ENCODE measurements at places on chromosomes 5 and 9.

DNA sequence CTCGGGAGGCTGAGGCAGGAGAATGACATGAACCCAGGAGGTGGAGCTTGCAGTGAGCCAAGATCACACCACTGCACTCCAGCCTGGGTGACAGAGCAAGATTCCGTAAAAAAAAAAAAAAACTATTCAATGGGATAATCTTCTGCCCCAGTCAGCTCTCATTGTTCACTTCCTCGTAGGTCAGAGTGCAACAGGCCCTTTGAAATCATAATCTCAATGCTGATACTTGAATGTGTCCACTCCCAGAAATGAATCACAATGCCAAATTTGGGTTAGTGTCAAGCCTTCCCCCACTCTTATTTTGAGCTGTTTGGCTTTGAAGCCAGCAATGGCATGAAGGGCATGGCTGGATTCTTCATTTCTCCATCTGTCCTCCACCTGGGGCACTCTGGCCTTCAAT is 610.3 kb upstream of the KLF4 start:
- no peak for DNase-seq

- DNase-seq: no peak
Observed at GRCh38 chr5:148290271-148291195, 21.7 kb upstream of the SPINK7 start.

- no peak for DNase-seq
Observed at GRCh38 chr9:35910613-35911359, 1.5 kb downstream of the SPAAR start.

DNA sequence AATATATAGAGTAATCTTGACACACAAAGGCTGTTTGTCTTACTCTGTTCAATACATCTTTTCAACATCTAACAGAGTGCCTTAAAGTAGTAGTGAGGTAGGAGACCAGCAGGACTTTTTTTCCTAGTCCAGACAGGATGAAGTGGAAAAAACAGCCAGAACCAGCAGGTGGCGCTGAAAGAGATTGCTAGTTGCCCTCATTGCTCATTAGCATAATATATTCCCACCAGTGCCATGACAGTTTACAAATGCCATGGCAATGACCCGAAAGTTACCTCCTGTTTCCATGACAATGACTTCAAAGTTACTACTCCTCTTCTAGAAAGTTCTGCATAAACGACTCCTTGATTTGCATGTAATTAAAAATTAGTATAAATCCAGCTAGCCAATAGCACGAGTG is 387.4 kb downstream of the ACTL7B start:
- DNase-seq: no peak

GRCh38 chr5:75281716-75282465 is 45.2 kb upstream of the ANKRD31 start:
- no peak for DNase-seq

- no peak for DNase-seq
Observed at GRCh38 chr5:42302186-42302585, 121.1 kb upstream of the GHR start.

DNA sequence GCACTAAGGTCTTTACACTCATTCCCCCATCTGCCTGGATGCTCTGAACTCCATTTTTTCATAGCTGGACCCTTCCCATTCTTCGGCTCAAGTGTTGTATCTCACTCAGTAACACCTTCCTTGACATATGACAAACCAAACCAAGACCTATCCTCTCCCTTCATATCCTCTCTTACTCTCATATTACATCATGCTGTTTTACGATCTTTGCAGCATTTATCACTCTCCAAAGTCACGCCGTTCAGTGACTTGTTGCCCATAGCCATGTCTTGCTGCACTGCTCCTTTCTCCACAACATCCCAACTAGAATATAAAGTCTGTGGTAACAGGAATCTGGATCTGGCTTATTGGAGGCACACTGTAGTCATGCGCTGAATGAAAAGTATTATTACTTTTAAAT is 923.6 kb upstream of the DMAC1 start:
- DNase-seq: no peak

DNA sequence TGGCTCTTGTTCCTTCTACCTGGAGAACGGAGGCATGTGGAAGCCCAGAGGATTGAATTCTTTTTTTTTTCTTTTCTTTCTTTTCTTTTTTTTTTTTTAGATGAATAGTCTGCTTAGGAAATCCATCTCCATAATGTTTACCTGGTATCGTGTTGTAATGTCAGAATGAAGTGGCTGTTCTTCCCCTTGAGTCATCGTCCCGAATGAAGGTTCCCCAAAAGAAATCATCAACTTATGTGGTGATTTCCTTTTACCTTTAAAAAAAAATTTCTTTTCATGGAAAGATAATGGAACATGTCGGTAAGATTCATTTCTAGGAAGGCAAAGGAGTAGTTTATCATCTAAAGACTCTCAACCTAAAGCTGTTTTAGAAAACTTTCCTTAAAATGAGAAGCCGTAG is 59.7 kb downstream of the DOCK8 start:
- no peak for DNase-seq

- no peak for DNase-seq
Observed at GRCh38 chr5:10542055-10542550, 21.8 kb upstream of the ANKRD33B start.

GRCh38 chr5:25056836-25057235 is 412.1 kb upstream of the CDH10 start:
- no peak for DNase-seq

DNA sequence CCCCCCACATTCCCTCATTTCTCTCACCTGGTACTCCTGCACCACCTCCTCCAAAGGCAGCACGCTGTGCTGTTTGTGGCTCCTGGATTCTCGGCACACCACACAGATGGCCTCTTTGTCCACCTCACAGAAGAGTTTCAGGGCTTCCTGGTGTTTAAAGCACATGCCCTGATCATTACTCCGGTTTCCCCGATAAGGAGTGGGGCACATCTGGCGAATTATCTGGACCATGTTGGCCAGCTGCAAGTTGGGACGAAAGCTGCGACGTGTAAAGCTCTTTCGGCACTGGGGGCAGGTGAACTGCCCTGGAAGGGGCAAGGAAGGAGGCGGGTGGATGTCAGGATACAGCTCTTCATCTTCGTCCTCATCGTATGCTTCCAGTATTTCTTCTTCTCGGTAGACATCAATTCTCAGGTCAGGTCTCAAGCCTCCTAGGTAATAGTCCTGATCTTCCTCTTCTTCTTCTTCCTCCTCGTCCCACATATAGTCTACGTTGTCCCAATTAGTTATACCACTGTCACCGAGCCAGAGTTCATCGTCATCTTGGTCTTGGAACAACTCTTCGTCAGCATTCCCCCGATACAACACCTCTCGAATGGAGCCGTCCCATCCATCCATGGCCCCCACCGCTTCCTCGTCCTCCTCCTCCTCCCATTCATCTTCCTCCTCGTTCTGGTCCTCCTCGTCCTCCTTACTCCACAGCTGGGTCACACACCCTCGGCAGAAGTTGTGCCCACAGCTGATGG is 796 bp downstream of the TRIM52 start:
- DNase-seq: no peak

GRCh38 chr9:90365666-90366065 is 277.0 kb downstream of the DIRAS2 start:
- no peak for DNase-seq

DNA sequence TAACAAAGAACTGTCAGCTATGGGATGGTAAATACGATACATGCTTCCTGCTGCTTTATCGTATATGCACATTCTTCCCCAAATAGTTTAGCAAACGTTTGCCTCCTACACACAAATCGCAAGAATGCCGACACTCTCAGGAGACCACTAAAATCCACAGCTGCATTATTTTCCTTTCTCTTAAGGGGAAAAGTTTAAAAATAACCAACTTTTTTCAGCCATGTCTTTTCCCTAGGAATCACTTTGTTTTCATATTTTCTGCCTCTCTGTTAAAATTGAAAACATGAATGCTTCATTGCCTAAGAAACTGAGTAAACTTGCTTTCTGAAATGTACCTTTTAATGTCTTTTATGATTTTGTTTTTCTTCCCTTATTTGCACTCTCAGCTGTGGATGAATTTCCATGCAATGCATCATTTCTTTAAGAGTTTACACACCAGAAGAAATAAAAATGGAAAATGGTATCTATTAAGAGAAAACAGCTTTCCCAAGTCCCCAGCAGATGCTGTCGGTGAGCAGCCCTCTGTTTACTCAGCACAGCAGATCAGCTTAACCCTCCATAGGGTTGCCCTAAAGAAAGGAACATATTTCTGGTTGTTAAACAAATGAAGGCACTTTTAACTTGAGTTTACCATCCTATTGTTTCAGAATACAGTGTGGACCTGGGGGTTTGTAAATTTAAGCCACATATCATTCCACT is 66.2 kb downstream of the IZUMO3 start:
- DNase-seq: no peak

- no peak for DNase-seq
Observed at GRCh38 chr9:115855458-115856133, 298.0 kb upstream of the PAPPA start.

DNA sequence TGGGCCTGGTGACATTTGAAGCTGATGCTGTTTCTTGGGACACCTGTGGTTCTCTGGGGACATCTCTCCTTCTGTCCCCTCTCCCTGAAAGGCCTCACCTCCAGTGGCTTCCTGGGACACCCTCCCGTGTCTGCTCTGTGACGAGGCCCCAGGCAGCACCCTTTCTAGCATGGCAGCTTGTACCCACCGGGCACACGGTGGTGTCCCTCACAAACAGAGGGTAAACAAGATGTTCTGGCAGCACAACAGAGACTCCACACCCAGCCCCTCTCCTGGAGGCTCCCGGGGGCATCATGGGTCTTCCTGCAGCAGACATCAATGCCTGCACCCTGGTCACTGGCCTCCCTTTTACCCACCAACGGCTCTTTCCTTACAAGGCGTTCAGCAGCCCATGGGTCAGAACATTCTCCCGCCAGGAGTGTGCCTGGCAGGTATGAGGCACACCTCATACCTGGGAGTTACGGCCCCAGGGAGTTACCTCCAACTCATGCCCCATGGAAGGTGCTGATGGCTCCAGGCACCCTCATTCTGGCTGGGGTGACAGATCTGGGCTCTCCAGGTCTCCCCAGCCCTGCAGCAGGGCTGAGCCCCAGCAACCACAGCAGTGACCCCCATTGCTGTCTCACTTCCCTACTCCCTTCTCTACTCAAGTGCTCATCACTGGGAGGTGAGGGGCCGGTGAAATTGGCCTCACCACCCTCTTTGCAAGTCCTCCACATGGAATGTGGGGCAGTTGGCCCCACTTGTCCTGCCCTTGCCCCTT is 51.1 kb downstream of the BARX1 start:
- no peak for DNase-seq

DNA sequence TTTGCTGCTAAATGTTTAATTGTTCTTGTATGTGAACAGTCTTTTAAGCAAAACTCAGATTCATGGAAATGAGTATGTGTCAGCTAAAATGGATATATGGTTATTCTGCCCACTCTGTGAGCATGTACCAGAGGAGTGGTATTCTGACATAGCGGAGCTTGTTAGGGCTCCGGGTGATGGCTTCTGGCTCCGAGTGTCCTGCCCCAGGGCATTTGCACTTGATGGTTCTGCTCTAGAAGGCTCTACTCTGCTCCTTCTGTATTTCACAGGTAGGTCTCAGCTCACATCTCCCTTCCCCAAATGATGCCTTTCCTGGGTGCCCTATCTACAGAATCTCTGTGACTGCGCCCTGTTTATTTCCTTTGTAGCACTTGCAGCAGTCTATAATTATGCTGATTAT is 113.3 kb downstream of the ARHGAP26 start:
- DNase-seq: no peak

- no peak for DNase-seq
Observed at GRCh38 chr5:113266227-113266912, 168.4 kb downstream of the TSSK1B start.

DNA sequence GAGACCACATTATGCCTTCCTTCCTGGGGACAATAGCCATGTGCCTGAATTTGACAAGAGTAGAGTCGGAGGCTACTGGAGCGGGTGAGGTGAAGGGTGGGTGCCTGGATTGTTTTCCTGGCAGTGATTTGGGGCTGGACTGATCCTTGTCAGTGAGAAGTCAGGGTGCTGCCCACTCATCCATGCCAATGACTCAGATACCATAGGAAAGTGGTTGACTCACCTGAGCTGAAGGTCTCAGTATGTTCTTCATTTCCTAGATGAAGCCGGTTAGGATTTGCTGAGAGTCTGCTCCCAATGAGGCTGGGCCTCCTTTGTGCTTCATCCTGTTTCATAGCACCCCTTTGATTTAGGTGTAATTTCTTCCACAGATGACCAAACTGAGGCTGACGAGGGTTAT is 366.0 kb downstream of the KDM4C start:
- no peak for DNase-seq

- no peak for DNase-seq
Observed at GRCh38 chr5:73272351-73272750, 99.4 kb downstream of the TMEM174 start.
